IPS DF 19.7 (cell line): ENCODE measurements at places on chromosomes 6 and 20.
A peak's percentile ranks its signal among the peaks of the same experiment; 100 is the strongest.

- no peak for DNase-seq
Measured at GRCh38 chr20:47733892-47734291, 51.4 kb downstream of the SULF2 start.

DNA sequence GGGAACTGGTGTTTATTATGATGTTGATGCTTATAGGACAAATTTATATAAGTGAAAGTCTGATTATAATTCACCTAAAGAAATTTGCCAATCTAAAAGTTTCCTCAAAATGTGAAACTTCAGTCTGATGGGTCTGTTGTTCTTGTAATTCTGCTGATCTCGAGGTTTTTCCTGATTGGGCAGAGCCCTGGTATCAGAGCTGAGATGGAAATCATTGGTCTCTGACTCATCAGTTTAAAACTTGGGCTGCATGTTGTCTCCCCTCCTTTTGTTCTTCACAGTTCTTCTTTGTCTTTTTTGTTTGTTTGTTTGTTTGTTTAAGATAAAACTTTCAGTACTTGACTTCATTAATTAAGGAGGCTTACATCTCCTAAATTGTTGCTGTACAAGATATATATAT, 5.9 kb downstream of the SMAP1 start:
- peak; percentile 9 for DNase-seq

DNA sequence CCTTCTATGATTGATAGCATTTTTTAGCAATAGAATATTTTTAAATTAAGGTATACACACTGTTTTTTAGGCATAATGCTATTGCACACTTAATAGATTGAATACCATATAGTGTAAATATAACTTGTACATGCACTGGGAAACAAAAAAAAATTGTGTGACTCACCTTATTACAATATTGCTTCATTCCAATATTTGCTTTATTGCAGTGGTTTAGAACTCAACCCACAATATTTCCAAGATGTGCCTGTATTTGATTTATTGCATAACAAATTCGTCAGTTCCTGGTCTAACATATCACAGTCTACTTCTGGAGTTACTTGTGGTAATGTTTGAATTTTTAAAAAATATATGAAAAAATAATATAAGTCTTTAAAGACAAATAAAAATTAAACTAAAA, 41.9 kb upstream of the DEFB112 start:
- DNase-seq, result no peak

GRCh38 chr20:62822788-62823651, 6.2 kb downstream of the COL9A3 start:
- no peak for DNase-seq

DNA sequence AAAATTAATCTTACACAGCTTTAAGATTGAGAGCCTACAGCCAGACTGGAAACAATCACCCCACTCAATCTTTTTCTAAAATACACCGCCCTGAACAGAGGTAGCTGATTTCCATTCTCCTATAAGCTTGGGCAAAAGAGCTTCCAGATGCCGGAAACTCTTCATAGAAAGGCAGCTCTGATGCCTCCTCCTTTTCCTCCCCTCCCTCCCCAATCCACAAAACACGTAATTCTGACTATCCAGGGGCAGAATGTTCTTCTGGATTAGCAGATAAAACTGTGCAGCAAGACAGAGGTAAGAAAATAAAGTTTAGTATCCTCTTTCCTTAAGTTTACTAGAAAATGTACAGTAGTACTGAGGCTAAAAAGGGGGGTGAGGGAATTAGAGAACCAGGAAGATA, 15.8 kb downstream of the ADNP start:
- DNase-seq, result no peak

DNA sequence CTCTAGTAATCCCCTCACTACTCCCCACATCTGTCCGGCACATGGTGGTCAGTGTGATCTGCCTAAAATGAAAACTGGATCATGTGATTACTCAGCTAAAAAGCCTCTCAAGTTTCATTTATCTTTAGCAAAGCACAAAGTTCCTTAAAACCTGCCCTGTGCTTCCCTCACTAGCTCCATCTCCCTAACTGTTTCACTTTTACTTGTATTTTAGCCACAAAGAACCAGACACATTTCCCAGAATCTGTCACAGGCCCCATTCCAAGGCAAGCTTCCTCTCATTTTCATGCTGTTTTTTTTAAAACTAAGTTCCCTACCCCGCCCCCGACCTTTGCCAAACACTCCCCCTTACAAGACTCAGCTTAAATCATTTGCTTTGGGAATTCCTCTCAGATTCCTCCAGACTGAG, 8.9 kb upstream of the IGF2R start:
- no peak for DNase-seq

- DNase-seq, result no peak
Measured at GRCh38 chr20:22303523-22303922, 280.8 kb downstream of the FOXA2 start.

DNA sequence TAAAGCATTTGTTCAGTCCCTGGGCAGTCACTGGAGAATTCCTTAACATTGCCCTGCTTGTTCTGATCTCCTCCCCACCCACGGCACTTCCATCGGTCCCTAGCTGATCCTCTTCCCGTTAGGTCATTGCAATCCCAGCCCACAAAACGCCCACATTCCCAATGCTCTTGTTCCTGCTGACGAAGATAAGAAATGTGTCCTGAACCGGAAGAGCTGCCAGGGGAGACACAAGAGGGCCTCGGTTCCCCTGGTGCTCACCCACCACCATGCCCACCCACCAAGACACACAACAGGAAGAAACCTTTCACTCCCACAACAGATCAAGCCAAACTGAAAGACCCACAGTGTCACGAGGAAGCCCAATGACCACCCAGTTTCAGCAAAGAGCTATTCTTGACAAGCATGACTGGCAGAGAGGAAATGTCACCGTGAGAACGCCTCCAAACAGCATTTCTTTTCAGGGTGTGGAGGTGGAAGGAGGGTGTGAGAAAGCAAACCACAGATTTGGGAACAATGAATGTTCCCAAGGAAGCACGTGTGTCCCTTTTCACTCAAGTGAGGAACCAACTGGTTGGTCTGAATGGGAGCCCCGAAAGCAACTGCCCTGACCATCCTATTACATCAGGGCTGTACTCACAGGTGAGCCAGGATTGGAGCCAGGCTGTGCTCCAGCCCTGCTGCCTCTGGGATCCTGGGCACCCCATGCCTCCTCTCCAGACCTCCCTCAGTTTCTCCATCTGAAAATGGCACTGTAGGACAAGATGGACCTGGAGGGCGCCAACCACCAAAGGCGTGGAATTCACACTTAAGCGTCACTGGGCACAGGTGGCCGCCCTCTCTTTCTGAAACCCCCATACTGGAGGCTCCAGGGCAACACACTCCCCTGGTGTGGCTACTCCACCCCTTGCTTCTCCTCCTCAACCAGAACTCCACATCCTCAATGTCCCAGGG, 97.5 kb downstream of the ZMYND8 start:
- no peak for DNase-seq
